ENCODE measurements at places on chromosomes 5 and 9.

DNA sequence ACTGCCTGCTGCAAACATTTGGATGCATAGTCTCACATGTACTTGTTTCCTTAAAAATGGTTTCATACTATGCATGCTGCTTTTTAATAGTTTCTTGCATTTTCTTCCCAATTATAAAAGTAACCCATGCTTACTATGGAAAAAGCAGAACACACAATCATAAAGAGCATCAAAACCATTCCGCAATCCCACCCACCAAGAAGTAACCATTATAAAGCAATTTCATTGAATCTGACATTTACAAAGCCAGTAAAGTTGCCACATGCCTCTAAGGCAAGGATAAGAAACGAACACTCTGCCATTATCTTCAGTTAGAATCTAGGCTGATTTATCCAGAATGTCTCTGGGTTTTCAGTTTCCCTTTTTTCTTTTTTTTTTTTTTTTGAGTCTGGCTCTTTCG lies 92.7 kb upstream of the OSMR start:
- DNase-seq: no peak

DNA sequence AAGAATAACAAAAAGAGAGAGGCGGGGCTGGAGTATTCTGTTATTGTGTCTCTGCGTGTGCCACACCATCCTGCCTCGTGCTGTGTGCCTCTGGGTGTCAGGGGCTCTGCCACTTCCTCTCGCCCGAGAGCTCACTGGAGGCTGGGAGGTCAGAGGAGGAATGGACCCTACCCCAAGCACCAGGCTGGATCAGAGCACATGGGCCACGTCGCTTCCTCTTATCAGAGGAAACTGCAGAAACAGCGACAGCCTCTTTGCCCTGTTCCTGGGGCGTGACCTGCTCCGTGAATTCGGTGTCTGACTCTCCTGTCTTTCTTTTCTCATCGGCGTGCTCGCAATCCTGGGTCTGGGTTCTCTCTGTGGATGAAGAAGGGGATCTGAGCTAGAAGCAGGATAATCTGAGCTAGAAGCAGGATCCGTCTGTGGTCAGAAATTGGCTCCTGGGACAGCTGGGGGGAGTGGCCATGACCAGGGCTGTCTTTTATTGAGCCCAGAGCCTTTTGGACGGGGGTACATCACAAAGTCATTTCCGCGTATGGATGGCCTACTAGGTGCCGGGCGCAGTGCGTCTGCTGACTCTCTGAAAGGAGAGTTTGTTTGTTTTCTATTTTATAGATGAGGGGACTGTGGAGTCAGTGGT lies 150.3 kb upstream of the COL5A1 start:
- no peak for DNase-seq

- DNase-seq: no peak
Measured at GRCh38 chr5:113514289-113514635, 768 bp downstream of the YTHDC2 start.

DNA sequence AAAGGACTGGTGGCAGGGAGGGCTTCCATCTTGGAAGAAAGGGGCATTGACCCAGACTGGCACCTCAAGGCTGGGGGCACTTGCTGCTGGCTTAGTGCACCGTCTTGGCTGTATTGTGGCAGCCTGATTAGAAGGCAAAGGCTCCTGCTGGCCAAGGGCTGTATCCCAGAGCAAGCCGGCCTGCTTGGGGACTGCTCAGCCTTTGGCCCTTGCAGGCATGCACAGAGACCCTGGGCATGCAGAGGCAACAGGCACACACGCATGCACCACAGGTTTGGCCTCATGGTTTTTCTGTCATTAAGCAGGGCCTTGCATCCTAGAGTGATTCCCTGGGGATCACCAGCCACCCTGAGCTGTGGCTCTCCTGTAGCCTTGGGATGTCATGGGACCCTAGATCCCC lies 29.0 kb downstream of the PITX1 start:
- no peak for DNase-seq

GRCh38 chr9:127212453-127212852 lies 52.1 kb upstream of the GARNL3 start:
- no peak for DNase-seq

DNA sequence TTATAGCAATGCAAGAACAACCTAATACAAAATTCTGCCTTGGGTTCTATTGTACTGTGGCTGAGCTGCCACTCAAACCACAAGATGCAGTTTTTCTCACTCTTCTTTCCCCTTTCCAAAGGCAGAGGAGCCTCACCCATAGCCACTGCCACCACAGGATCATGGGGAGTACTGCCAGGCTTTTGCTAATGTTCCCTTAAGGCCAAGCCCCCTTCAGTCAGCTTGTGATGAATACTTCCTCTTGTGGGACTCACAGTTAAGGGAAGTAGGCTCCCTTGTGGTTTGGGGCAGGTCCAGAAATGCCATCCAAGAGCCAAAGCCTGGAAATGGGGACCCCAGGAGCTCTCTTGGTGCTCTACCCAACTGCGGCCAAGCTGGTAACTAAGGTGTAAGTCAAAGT lies 258.7 kb downstream of the SPATA31D1 start:
- DNase-seq: no peak

- no peak for DNase-seq
Measured at GRCh38 chr9:128276574-128277270, 646 bp downstream of the SWI5 start.

DNA sequence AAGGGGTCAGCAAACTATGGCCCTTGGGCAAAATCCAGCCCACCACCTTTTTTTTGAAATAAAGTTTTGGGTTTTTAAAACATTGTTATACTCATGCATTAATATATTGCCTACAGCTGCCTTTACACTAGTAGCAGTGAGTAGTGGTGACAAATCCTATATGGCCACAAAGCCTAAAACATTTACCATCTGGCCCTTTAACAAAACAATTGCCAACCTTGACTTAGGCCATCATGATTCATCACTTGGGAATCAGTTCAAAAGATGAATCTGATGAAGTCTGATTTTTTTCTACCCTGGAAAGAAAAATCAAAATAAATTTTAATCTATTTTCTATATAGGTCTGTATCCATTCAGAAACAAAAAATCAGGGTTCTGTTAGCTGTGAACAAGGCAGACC lies 484.9 kb downstream of the BNC2 start:
- no peak for DNase-seq

- no peak for DNase-seq
Measured at GRCh38 chr5:117863586-117864296, 1124.6 kb downstream of the DTWD2 start.

GRCh38 chr5:156534906-156535485 lies 208.0 kb downstream of the SGCD start:
- no peak for DNase-seq

DNA sequence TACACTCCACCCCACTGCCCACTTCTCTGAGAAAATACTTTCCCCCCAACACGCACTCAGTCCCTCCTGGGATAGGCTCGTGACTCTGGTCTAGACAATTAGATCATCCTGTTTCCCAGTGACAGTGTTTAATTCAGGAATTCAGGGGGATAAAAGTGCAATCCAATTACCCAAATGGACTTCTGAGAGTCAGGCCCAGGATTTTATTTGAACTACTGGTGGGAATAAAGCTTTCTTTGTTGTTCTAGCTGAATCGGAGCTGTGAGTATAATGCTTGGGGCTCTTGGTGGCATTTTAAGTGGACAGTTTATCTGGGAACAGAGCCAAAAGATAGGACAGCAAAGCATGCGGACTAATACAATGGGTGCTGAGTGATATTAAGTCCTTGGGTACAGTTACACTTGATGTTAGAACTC lies 683.3 kb downstream of the MAT2B start:
- no peak for DNase-seq

DNA sequence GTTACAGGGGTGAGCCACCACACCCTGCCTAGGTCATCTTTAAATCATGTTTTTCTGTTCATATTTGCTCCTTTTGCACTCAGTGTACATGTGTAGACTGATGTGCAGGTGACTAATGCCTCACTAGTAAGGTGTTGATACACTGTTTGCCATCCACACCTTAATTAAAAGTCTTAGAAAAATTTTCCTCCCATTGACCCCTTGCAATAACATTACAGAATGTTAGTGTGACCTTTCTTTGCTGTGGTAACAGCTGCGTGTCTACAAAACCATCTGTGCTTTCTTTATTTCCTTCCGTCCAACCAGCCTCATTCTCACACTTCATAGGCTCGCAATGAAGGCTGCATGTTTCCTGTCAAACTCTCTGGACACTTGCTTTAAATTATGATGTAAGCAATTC lies 6.6 kb upstream of the CEMIP2 start:
- no peak for DNase-seq

DNA sequence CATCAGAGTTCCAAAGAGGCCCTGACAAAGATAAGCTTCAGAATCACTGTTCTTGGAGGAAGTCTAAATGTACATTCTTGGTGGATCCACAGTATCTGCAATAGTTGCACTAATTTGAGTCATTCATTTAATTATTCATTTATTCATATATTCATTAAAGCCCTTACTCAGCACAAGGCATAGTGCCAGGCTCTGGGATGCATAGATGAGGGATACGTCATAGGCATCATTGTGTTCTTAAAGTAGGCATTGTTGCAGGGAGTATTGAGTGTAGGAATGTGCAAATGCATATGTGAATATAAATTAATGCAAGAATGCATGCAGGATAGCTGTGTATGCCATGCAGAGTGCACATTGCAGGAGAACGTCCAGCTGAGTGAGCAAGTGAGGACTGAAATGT lies 100.7 kb downstream of the DRD1 start:
- DNase-seq: no peak

- no peak for DNase-seq
Measured at GRCh38 chr5:43256261-43256966, 56.8 kb downstream of the HMGCS1 start.

GRCh38 chr9:17003576-17004240 lies 131.1 kb upstream of the CNTLN start:
- no peak for DNase-seq

All from cortex of kidney (tissue), 1 donor.